ENCODE measurements at places on chromosomes 5 and 9. TPM values are rescaled to one million over a fixed set of nuclear protein-coding genes. Genes with fewer than 3 reads are reported as not detected.
A peak's percentile ranks its signal among the peaks of the same experiment; 100 is the strongest.

DNA sequence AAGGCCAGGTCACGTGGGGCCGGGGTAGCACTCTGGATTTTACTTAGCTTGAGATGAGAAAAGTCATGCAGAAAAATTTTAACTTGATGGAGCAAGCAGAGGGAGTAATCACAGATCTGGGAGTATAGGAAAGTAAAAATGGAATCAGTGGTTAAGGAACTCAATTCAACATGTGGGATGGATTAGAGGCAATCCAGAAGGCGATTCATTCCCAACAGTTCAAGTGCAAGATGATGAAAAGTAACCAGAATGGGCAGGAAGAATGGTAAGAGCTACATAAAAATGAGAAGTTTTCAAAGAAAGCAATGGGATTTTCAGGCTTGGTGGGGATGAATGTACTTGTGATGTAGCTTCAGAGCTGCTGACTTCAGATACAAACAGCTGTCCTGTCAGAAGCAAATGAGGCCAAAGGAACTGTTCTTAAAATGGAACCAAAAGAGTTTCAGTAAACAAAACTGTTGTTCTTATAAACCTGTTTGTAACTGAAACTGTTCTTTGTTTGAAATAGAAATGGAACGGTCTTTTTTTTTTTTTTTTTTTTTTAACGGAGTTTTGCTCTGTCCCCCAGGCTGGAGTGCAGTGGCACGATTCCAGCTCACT is 5.6 kb upstream of the SEC24A start:
- no peak for DNase-seq
- no peaks in the 10 kb centered on the region for H3K36me3 ChIP-seq
- H3K27ac ChIP-seq: peak overlapping the region; percentile 10
- no peak overlapping the region for H3K4me3 ChIP-seq
- H3K4me1 ChIP-seq: peaks cover 14% of the 10 kb centered on the region
- no peaks in the 10 kb centered on the region for H3K27me3 ChIP-seq

DNA sequence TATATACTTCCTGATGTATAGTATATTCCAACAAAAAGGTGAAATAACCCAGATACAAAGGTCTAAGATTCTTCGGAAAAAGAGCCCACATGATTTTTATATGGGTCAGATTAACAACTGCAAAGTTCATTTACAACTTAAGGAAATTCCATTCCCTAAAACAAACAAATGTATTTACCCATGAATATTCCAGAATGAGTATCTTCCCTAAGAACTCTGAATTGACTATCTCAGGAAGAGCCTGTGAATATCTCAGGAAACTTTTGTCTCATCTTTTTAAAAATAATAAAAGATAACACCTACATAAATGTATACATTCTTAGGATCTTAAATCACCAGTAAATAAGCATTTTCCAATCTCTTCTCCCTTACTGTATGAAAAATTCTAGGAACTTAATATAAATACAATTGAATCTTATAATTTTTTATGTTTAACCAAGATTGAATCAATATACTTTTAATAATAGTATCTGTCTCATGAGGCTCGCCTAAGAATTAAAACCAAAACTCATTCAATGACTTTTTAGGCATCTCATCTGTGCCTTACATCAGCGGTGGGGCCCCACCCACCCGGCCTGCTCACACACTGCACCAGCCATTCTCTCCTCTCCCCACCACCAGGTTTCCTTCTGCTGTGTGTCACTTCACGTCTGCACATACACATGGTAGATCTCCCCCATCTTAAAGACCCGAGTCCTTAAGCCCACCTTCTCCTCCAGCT is 78.1 kb downstream of the RAPGEF1 start:
- H3K36me3 ChIP-seq: peaks cover 18% of the 10 kb centered on the region
- peak overlapping the region; percentile 45 for H3K4me3 ChIP-seq
- peaks cover 86% of the 10 kb centered on the region for H3K4me1 ChIP-seq
- H3K27ac ChIP-seq: peak overlapping the region; percentile 88
- H3K27me3 ChIP-seq: no peaks in the 10 kb centered on the region
- peak; percentile 90 for DNase-seq

DNA sequence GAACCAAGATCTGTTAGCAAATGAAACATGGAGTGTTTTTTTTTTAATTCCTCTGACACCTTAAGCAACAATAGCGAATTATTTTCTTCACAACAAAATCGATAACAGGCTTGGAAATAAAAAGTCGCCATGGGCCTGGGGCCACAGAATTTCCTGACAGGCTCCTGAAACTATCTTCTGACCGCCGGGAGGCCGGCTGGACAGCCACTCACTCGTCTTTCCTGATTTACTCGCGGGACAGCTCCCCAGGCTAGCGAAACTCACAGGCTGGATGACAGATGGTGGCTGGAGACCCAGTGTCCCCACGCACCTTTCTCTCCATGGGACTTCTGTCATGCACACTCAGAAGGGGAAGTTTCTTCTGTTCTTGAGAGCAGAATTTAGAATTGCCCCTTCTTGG is 143.3 kb upstream of the IRX2 start:
- no peak overlapping the region for H3K27ac ChIP-seq
- no peak for DNase-seq

DNA sequence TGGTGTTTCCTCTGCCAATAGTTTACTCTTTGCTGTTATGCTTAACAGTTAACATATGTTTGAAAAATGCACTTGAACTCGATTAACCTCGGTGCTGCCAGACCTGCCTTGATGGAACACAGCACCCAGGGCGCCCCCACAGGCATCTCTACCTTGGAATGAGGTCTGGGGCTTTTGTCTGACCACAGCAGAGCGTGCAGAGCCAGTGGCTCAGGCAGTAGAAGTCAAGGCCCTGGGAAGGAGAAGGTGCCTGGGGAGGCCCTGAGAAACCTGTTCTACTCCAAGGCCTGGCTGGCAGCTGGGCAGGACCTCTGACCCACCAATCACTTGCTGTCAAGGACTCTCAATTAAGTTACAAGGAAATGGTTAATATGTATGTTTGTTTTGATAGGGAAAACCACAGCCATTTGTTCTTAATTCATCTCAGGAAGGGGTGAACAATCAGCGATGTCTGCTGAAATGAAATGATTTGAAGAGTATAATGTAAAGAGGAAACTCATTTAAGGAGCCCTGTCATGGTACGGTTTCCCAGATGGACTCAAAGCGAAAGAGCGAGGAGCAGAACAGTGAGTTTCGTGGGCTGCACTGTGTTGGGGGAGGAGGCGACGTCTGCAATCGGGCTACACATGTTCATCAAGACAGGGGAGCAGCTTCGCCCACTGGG is 21.9 kb downstream of the MACROH2A1 start:
- peaks cover 66% of the 10 kb centered on the region for H3K36me3 ChIP-seq
- H3K4me1 ChIP-seq: peaks cover 73% of the 10 kb centered on the region
- no peaks in the 10 kb centered on the region for H3K27me3 ChIP-seq
- no peak overlapping the region for H3K4me3 ChIP-seq

GRCh38 chr5:152329207-152329606 is 75.9 kb downstream of the NMUR2 start:
- no peak overlapping the region for H3K27ac ChIP-seq
- no peaks in the 10 kb centered on the region for H3K4me1 ChIP-seq
- DNase-seq: no peak

DNA sequence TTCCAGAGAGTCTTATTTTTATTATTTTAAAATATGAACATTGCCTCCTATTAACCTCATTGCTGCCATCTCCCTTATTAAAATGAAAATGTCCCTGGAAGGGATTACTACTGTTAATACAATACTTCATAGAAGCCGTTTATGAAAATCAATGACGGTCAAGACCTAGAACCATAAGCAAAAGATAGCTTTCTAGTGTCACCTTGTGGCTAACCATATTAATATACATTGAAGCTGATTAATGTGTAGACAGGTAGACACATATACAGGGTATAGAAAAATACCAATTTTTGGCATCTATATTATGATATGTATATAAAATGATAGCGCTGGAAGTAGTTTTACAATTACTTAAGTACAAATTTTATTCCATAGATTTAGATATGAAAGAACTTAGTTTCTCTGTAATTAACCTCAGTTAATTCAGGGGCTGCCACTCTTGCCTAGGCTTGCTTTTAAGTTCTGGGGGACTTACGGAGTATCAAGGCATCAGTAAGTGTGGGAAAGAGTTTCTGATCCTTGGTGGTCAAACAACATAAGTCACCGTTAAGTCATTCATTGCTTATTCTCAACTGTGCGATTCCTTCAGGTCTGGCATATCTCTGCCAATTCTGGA is 2.5 kb upstream of the YTHDC2 start:
- H3K27me3 ChIP-seq: peaks cover 13% of the 10 kb centered on the region
- H3K4me1 ChIP-seq: peaks cover 21% of the 10 kb centered on the region
- H3K4me3 ChIP-seq: no peak overlapping the region

The ARID3C gene
- total RNA-seq: 0.76 TPM

- H3K36me3 ChIP-seq: peaks cover 28% of the 10 kb centered on the region
- H3K4me3 ChIP-seq: no peak overlapping the region
- no peaks in the 10 kb centered on the region for H3K4me1 ChIP-seq
- H3K27me3 ChIP-seq: no peaks in the 10 kb centered on the region
- peak; percentile 59 for DNase-seq
- H3K27ac ChIP-seq: no peak overlapping the region
Observed at GRCh38 chr9:98774746-98775145, 21.6 kb downstream of the ANKS6 start.

The MEF2C gene
- 0.12 TPM for total RNA-seq
